ENCODE measurements at places on chromosomes 5 and 9.

DNA sequence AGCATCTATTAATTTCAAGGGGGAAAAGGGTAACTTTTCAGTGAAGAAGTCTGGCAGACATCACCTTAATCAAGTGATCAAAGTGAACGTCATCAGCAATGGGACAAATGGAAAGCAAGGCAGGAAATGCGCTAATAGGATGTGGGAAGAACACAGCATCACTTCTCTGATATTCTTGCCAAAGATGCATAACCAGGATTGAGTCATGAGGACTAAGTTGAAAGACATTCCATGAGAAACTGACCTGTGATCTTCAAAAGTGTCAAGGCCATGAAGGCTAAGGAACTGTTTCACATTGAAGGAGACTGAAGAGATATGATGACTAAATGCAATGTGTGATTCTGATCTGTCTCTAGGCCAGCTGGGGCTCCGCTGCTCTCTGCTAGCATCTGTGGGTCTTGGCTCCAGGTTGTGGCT lies 92.9 kb downstream of the NDFIP1 start:
- DNase-seq: no peak

GRCh38 chr9:106616851-106617345 lies 246.1 kb upstream of the ZNF462 start:
- no peak for DNase-seq

- DNase-seq: no peak
Measured at GRCh38 chr9:114811301-114811700, 5.5 kb upstream of the TNFSF15 start.

GRCh38 chr9:83034026-83034425 lies 28.9 kb downstream of the RASEF start:
- no peak for DNase-seq

GRCh38 chr5:119343766-119344165 lies 12.1 kb upstream of the TNFAIP8 start:
- no peak for DNase-seq

Measured in iPS DF 6.9 (cell line).